ENCODE measurements at places on chromosomes 2 and 18.

GRCh38 chr2:159539701-159540100, 76.6 kb downstream of the BAZ2B start:
- no peak for DNase-seq

GRCh38 chr2:10873790-10874437, 37.8 kb upstream of the KCNF1 start:
- no peak for DNase-seq

DNA sequence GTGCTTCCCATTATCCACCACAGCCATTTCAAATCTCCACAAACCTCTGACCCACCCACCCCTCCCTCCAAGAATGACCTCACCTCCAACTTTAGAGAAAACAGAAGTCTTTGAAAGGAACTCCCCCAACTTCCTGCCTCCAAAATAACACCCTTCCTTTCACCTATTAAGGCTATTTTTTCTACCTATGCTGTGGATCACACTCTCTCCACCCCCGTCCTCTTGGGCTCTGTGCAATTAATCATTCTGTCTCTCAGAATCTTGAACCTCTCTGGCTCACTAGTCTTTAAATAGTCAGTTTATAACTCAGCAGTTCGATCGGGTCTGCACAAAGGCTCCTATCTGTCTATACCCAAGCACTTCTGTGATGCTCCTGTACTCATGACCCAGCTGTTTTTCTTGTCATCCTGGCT, 37.3 kb upstream of the XPO1 start:
- DNase-seq: no peak

DNA sequence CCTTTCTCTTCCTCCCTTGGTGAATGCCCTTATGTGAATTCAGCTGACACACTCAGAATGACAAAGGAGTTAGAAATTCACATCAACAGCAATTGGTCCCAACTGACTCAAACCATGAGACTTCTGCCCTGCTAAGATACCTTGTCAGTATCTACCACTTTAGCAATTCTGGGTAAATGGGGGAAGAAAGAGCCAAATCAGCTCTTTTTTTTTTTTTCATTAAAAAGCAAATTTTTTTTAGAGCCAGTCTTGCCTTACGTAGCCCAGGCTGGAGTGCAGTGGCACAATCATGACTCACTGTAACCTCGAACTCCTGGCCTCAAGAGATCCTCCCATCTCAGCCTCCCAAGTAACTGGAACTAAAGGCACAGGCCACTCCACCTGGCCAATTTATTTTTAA, 1.7 kb upstream of the PPP4R1 start:
- no peak for DNase-seq

DNA sequence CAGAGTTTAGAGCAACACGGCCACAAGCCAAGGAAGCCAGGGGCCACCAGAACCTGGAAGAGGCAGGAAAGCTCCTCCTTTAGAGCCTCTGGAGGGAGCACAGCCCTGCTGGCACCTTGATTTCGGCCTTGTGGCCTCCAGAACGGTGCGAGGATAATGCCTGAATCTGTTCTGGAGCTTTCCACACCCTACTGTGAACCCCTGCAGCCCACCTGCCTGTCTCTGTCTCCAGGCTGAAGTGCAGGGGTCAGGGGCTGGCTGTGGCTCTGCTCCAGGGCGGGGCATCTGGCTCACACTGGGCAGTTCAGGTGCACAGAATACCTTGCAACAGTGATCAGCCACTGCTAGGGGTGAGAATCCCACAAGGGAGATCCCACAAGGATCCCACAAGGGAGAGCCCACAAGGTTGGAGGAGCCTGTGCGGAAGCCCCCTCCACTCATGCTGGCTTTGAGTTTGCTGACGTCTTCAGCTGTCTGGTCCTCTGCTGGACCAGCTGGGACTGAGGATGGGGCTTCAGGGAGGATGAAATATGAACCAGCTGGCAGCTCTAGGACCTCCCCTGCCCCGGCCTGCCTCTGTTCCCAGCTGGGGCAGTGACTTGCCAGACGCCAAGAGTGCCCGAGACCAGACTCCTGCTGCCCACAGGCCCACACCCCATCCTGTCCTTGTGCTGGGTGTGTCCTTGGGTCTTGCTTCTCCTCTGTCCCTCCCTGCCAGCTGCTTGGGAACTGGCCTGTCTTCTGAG, 56.4 kb upstream of the OTOS start:
- DNase-seq: peak; percentile 45

GRCh38 chr18:13625355-13625754, 101.0 kb downstream of the FAM210A start:
- no peak for DNase-seq

DNA sequence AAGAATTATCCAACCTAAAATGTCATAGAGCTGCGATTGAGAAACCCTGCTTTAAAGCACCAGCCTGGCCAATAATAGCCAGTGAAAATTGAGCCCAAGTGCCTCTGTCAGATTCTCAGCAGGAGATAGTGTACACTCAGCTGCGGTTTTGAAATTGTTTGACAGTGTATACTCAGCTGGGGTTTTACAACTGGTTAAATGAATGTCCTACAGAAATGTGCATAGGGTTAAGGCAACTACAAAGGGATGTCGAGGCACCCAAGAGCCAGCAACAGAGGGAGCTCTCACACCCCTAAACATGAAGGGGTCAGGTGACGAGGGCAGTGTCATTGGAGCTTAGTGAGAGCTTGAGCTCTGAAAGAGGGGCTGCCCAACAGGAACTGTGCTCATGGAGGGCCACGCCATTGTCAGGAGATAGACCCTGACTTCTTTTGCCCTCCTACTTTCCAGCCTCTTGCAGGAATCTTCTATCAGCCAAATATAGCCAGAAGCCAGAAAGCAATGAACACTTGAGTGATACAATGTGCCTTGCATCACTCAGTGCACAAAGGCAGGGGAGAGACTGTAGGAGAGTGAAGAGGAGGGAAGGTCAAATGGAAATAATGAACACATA, 15.1 kb downstream of the ACTG2 start:
- no peak for DNase-seq

DNA sequence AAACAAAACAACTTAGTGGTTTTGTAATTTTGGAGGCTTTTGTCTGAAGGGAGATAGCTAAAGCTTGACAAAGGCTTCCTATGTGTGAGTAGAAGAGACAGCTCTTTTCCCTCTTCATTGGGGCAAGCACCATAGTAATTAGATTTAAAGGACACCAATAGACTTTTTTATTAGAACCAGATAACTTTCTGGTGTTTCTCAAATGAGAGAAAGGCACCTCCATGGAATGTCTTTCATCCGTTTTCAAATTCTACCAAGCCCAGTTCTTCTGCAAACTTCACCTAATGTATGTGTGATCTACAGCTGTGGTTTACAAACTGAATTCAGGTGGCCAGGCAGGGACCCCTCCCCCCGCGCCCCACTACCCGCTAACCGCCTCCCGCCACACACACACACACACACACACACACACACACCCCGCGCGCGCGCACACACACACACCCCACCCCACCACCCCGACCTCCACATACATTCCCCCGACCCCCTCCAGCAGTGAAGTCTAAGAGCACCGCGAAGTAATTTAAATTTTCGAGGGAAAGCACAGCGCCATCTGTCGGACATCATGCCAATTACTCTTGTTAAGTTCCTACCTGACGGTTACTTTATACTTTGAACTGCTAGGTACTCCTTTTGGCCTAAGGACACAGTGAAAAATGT, 31.6 kb upstream of the PPP1R1C start:
- peak; percentile 82 for DNase-seq

DNA sequence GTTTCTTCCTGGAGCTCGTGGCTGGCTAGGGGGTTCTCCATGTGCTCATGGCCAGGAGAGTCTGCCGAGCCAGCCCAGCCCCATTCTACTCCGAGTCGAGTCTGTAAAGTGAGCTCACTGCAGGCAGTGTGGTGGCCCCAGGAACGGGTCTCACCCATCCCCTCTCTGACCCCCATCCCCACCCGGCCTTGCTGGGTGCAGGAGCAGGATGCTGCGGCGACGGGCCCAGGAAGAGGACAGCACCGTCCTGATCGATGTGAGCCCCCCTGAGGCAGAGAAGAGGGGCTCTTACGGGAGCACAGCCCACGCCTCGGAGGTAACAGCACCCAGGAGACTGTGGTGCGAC, 1.4 kb downstream of the ANO7 start:
- no peak for DNase-seq

DNA sequence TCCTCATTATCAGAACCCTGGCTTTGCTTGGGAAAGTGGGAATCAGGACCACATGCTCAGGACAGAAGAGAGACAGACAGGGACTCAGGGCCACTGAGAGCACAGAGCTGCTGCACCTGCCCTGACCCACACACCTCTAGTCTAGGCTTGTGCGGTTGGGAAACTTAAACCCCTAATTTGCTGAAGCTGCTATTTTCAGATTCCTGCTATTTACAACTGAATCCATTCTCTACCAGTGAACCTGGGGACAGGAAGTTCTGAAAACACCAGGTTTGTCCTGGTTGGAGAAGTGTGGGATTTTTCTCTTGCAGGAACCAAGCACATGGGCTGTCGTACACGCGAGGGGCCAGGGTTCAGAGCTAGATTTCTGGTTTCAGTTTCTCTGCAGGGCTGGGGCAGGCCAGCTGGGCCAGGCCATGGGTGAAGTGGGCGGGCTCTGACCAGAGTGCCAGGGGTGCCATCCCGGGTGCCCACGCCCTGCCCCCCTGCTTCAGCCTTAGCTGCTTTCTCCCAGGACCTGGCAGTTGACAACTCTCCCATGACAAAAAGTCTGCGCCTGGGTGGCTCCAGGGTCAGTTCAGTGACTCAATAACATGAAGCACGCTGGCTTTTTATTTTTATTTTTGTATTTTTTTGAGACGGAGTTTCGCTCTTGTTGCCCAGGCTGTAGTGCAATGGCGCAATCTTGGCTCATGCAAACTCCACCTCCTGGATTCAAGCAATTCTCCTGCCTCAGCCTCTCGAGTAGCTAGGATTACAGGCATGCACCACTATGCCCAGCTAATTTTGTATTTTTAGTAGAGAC, 51.3 kb upstream of the SLC1A4 start:
- DNase-seq: no peak

DNA sequence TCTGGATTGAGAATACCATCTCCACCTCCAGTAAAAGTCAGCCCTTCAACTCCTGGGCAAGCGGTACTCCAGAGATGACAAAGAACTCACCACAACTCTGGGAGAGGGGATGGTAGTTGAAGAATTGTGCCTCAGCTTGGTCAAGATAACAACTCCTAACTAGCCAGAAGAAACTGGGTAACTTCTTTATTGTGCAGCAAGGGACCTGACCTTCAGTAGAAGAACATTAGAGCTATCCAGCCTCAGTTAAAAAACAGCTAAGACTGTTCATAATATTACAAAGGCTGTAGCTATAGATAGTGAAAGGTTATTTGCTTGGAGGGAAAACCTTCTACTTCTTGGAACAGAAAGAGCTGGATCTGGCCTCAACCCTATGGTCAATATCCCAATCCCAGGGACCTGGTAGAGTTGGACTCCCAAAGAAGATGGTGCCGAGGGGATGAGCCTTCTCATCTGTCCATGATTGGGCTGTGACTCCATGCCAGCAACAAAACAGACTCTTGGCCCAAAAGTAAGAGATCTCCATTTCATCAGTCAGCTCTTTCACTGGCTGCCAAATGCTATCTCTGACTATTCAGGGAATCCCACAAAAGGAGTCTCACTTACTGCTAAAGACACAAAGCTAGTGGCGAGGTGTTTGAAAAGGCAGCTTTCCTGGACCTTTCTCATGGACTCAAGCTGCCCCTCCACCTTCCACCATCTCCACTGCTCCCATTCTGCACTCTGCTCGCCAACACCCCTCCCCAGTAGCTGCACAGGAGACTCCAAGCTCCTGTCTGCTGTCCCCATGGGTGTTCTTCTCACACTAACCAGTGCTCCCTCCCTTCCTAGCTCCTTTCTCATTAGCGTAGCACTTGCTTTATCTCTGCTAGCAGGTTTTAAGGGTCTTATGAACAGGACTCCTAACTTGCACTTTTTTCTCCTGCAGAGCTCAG, 145.8 kb downstream of the CAPN13 start:
- DNase-seq: no peak

All from suprapubic skin (tissue), 4 donors.